Substantia nigra (tissue), 51 donors: ENCODE measurements at places on chromosomes 12 and 14.

GRCh38 chr12:102702447-102703114 is 214.5 kb downstream of the PAH start:
- no peak for DNase-seq

DNA sequence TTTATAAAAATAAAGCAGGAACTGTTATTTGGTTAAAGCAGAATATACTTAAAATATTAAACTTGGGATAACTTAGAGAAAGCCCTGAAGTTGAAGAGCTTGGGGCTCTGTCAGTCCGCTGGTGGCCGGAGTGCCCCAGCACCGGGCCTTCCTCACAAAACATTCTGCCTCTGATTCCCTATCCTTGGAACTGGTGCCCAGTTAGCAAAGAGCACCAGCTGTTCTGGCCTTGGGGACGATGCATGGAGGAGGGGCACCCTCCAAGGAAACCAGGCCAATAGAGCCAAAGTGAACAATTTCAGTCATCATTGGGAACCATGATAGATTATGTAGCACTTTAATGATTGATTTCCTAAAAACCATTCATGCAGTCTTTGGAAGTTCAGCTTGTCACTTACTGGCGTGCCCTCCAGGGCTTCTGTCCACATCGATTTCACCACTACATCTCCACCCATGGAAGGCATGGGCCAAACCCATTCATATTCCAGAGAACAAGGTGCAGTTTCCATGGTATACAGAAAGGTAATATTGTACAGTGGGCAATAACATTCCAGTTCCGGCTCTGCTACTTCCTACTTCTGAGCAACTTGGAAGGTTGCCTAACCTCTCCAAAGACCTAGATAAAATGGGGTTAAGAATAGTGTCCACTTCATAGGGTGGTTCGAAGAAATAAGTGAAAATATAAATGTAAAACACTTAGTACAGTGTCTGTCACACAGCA is 145.9 kb downstream of the ETV6 start:
- DNase-seq = no peak

- DNase-seq = no peak
Measured at GRCh38 chr12:124940143-124940392, 25.6 kb upstream of the UBC start.

DNA sequence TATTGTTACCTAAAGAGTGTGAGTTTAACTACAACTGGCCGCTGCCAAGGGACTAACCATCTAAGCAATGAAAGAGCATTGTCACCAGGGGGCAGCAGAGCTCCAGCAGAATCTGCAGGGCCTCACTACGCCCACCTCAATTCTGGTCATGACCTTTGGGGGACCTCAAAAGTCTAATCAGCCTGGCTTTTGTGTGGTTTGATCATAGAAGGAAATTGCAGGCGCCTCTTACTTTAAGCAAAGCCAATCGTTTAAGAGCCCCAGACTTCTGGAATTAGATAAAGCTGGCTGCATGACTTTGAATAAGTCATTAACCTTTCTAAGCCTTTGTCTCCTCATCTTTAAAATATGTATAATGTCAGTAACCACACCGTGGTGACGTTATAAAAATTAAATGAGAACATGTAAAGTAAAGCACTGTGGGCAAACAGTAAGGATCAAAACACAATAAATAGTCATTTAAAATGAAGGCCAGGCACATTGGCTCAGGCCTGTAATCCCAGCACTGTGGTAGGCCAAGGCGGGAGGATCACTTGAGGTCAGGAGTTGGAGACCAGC is 58.6 kb downstream of the TBX3 start:
- DNase-seq = peak; percentile 6

GRCh38 chr14:20112321-20112720 is 1.8 kb downstream of the OR4K17 start:
- no peak for DNase-seq
